ENCODE measurements at places on chromosomes 12 and 14. TPM values are rescaled to one million over a fixed set of nuclear protein-coding genes. Genes with fewer than 3 reads are reported as not detected.
A peak's percentile ranks its signal among the peaks of the same experiment; 100 is the strongest.

GRCh38 chr12:104740668-104741067 is 217.4 kb downstream of the SLC41A2 start:
- no peak for DNase-seq

DNA sequence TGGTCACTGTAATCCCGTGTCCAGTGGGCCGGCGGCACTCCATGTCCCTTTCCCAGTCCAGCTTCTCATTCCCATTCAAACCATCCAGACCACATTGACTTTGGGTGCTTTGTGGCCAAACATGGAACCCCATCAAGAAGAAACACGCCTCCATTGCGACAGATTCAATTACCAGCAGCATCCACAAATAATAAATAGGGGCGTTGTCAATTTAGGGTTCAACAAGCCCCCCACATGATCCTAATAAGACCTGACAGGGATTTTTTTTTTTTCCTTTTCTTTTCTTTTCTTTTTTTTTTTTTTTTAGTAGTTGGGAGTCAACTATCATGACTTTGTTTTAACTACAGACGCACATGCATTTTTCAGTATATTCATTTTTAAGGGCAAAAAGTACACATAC is 149.4 kb downstream of the DICER1 start:
- DNase-seq = no peak

- DNase-seq = no peak
Measured at GRCh38 chr12:112830901-112831300, 39.4 kb downstream of the RPH3A start.

DNA sequence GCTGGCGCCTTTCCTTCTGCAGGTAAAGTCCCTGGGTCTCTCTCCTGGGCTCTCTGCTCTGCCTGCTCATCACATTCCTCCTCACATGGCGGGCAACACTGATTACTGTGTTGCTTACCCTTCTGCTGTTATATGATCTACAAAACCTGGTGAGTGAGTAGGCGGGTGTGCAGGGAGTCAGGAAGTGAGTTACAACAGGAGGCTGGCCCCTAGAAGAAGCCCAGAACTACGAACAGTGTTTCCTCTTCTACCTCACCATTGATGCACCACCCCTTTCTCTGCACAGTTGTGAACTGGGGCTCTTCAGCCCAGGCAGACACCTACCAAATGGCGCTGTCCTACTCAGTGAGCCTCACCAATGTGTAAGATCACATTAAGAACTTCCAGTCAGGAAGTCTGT is 4.9 kb upstream of the KLHL33 start:
- DNase-seq = no peak

DNA sequence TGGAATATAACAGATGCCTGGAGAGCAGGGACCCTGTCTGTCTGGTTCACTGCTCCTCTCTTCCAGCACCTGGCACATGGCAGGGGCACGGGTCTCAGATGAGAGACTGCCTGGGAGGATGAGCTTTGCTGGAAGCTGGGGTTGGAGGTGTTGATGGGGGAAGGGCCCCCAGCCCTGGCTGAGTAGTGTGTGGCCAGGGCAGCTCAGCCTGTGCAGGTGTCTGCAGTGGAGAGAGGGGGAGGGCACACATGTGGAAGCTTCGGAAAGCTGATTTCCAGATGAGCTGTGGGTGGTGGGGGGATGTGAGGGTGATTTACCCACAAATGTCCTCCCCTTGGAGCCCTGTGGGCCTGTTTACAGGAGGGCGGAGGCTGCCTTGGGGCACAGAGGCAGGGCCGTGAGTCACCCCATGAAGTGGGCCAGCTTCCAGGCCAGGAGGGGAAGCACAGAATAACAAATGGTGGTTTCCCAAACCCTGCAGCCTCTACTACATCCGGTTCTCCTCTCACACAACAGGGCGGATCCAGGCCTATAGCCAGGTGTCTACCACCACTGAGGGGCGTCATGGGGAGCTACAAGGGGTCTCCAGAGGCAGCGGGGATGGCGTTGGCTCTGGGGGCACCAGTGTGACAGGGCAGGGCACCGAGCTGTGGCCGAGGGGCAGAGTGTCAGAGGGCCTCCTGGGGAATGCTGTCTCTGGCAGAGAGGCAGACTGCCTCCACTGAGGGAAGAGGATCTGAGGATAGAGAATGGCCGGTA is 11.0 kb downstream of the KRT7 start:
- DNase-seq = peak; percentile 88

- no peak for DNase-seq
Measured at GRCh38 chr12:47983541-47984115, 20.2 kb downstream of the TMEM106C start.

DNA sequence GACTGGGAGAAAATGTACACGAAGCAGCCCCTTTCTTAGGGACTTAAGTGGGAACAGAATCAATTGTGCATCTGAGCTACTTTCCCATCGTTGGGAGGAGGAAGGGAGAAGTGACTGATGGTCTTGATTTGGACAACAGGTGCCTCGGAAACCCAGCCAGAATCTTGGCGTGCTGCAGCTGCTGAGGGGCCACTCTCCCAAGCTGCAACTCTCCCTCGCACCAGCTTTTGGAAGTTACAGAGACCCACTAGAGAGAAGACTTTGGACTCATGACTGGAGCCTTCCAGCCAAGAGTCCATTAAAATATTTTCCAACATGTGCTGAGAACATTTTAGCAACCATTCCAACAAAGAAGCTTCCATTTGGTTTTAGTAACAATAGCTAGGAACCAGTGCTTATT is 52.3 kb downstream of the GNS start:
- DNase-seq = no peak

DNA sequence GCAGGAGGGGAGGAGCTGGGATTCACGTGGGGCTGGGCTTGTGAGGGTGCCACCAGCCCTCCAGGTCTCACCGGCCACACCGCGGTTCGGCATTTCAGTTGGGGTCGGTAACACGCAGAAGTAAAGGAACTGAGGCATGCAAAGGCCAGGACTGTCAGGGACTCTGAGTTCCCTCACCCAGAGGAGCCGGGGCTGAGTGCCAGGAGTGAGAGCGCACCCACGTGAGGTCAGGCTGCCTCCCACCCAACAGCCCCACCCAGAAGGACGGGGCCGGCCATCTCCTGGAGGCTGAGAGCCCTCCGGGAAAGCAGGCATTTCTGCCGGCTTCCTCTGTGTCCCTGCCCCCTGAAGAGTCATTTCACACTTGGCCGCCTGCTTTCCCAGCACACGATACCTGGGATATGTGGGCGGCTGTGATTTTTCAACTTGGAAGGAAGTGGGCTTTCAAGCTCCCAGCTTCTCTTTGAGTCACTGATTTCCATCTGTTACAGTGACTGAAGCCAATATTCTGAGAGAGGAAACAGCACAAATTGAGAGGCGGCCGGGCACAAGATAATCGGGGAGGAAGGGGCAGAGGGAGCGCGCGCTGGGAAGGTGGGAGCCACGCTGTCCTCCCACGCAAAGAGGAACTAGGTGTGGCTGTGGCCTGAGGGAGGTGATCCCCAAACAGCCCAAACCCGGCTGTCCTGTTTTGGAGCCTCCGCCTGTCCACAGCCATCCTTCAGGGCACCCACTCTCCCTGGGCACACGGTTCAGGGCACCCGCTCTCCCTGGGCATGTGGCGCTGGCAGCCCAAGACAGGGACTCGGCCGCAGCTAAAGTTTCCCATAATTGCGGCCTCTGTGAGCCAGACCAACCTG is 19.0 kb downstream of the GALNT9 start:
- peak; percentile 51 for DNase-seq

DNA sequence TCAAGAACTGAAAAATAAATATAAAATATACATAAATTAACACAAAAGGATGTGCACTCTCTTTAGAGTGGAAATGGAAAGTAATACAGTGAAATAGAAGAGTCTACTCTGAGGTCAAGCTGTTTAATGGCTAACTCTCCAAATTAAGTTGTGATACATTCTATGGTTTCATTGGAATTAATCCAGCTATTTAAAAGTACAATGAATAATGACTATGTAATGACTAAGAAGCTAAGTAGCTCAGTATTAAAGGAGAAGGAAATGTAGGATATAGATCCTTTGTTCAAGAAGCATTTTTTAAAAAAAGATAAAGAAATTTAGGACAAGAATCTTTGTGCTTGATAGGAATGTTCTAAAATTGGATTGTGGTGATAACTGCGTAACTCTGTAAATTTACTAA is 85.3 kb downstream of the LRP6 start:
- no peak for DNase-seq

DNA sequence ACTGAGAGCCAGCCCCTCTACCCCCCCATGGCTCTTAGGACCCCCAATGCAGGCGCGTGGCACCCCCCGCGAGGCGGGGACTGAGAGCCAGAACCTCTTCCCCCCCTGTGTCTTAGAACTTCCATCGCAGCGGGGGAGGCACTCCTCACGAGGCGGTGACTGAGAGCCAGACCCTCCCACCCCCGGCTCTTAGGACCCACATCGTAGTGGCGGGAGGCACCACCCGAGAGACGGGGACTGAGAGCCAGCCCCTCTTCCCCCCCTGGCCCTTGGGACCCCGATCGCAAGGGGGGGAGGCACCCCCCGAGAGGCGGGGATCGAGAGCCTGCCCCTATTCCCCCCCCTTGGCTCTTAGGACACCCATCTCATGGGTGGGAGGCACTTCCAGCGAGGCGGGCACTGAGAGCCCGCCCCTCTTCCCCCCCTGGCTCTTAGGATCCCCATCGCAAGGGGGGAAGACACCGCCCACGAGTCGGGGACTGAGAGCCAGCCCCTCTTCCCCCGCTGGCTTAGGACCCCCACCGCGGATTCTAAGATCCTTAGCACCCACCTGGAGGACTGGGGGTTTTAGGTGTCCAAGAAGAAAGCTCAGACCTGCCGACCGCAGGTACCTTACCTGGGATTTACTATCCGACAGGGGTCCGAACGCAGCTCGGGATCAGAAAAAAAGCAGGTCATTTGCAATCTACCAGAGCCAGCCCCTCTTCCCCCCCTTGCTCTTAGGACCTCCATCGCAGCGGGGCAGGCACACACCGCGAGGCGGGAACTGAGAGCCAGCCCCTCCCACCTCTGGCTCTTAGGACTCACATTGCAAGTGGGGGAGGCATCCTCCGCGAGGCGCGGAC is 44.9 kb downstream of the DDX11 start:
- no peak for DNase-seq

DNA sequence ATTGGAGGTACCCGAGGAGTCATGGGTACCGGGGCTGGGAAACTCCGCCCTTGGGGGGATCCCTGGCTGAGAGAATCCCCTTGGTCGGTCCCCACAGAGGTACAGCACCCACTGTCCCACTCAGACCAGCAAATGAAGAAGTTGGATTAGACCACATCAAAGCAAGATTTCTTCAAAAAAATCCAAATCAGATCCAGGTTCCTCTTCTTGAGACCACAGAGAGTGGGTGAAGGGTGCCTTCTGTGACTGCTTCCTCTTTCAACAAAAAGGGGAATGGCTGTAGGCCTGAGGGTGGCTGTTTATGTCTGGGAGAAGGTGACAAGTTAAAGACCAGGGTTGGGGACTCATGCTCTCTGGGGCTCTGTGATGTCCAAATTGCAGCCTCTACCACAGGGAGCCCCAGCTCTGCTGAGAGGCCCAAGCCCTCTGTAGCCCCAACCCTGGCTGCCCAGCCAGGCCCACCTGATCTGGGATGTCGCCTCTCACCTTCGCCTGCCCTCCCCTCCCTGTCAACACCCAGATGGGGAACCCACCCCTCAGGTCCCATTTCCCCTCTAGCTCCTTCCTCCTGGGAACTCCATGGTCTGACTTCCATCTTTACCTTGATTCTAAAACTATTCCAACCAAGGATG is 50.9 kb downstream of the ZFP36L1 start:
- DNase-seq = no peak

DNA sequence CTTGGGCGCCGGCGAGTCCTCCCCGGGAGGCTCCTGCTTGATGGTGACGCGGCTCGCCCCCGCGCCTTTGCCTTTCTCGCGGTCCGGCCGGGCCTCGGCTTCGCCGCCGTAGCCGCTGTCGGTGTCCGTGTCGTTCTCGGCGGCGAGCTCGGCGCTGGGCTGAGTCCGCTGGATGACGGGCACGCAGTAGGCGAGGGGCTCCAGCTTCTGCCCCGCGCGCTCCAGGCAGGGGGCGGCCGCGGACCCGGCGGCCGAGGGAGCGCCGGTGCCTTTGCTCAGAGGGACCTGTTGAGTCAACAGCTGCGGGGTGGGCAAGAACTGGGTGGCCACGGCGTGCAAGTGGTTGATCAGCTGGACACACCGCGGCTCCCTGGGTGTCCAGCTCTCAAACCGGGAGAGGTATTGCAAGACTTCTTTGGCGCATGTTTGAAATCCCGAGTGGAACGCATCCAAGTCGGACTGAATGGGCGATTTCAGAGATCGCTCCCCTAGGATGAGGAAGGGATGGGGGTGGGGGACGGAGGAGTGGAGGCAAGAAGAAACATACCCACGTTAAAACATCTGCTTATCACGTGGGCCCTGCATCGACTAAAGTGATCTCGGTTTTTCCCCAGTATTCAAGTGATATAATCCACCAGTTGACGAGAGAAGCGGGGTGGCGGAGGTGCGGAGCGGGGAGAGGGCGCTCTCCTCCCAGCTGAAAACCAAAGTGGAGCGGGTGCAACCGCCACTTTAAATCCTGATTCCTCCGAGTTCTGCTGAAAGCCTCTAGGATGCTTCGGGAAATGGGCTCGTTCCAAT is 2.0 kb downstream of the BHLHE41 start:
- peak; percentile 25 for DNase-seq

GRCh38 chr14:76480426-76480825 is 104.5 kb downstream of the ESRRB start:
- no peak for DNase-seq

- no peak for DNase-seq
Measured at GRCh38 chr12:109589691-109590245, 16.2 kb downstream of the MVK start.

- no peak for DNase-seq
Measured at GRCh38 chr12:26891704-26892103, 46.1 kb downstream of the INTS13 start.

CNIH1 gene
- 105 TPM for total RNA-seq

C12orf50 gene
- not detected for total RNA-seq

PLEKHG3 gene
- total RNA-seq = 109 TPM

MYF6 gene
- total RNA-seq = not detected

GLIPR1L1 gene
- not detected for total RNA-seq

COX8C gene
- total RNA-seq = not detected

BHLHE41 gene
- 9.0 TPM for total RNA-seq
